ENCODE measurements at places on chromosomes 5 and 9.
A peak's percentile ranks its signal among the peaks of the same experiment; 100 is the strongest.

- no peak for DNase-seq
These were observed 124.4 kb downstream of the SSBP2 start for GRCh38 chr5:81626524-81626923.

- DNase-seq = no peak
These were observed 77.6 kb downstream of the ADAMTS2 start for GRCh38 chr5:179267671-179268083.

GRCh38 chr9:134066526-134066912 lies 1.3 kb downstream of the BRD3 start:
- no peak for DNase-seq

GRCh38 chr9:69718218-69718617 lies 41.6 kb downstream of the PTAR1 start:
- DNase-seq = no peak

DNA sequence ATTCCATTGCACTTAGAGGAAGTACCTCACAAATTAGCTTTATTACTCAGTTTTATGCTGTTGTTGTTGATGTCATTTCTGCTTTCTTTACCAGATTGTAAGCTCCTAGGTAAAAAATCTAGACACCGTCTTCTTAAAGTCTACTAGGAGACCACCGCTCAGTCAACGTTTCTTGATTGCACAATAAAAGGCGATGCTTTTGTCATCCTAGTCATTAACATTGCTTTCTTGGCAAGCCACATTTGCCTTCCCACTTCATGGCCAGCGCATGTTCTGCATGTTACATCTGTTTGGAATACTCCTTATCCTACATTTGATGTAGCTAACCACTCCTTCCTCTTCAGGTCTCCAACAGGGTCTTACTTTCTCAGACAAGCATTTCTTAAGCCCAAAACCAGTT lies 464.0 kb upstream of the TUSC1 start:
- no peak for DNase-seq

GRCh38 chr9:98362624-98363252 lies 107.3 kb upstream of the TBC1D2 start:
- DNase-seq = no peak

DNA sequence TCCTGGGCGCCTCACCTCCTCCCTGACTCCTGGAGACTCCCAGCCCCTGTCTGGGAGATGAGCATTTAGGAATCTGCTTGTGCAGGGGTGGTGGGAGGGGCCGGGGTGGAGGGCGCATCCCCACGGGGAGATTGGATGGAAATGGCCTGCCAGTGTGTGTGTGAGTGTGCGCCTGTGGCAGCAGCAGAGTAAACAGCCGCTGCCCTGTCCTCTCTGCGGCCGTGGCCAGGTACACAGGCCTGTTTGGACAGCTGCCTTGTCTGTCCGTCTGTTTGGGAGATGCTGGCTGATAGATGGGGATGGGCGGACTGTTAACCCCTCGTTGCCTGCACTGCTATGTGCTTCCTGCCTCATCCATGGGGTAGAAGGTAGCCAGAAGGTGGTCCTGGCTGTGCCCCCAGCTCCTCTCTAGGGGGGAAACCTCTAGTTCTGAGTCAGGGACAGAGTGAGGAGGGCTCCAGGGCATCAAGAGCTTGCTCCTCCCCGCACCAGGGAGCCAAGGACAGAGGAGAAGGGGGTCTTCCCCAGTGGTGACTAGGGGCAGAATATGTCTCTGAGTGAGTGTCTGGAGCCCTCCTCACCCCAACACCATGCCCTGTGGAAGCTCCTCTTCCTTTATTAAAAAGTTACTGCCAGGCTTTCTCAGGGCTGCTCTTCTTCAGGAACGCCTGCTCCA lies 60.1 kb downstream of the LMX1B start:
- DNase-seq = no peak

DNA sequence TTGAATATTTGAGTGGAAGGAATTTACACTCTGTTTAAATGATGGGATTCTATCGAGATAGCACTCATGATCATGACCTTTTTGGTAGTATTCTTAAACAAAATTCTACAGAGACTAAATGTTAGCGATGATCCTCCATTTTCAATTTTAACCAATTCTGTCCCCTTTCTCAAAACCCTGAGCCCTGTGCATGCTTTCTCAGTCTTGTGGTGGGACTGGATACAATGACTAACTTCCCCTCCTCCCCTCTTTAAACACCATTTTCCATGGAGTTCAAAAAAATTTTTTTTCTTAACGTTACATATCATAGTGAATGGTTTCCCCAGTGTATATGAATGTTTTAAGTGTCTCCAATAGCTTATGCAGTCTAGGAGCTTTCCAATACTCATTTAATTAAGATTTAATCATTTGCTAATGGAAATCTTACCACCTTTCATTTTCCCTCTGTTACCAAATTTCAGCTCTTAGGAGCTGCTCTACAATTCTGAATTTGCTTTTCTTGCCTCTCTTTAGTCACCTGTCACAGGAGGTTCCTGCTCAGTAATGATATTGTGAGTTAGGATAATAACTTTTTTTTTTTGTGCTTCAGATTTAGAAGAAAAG lies 101.2 kb downstream of the MAP1B start:
- no peak for DNase-seq

- no peak for DNase-seq
These were observed 14.6 kb upstream of the ARSI start for GRCh38 chr5:150317048-150318003.

- DNase-seq = no peak
These were observed 553.3 kb downstream of the CCDC171 start for GRCh38 chr9:16106021-16106571.

GRCh38 chr9:87674565-87675299 lies 51.2 kb upstream of the CTSL start:
- no peak for DNase-seq

GRCh38 chr5:175572886-175573285 lies 85.0 kb upstream of the HRH2 start:
- DNase-seq = no peak

GRCh38 chr5:7868427-7868772 lies 431 bp downstream of the FASTKD3 start:
- no peak for DNase-seq

DNA sequence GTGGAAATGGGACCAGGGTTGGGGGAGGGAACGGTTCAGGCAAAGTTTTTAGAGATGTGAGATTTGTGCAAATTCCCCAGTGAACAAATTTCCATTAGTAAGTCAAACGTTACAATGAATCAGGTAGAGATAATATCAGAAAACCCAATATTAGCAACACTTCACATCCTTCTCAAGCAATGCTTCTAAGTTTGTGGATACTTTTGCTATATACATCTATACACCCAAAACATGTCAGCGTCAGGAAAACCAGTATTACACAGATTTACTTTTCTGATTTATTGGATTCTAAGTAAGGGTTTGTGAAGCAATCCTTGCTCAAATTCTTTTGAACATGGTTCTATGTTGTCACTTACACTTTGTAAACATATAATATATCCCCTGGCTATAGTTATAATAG lies 6.5 kb downstream of the ALDH1A1 start:
- no peak for DNase-seq

- DNase-seq = no peak
These were observed at the start of gene HSDL2 for GRCh38 chr9:112380102-112380824. TSS of gene HSDL2 (plus strand) at chr9:112380108. CDS start at chr9:112380164, 56 bp downstream.

DNA sequence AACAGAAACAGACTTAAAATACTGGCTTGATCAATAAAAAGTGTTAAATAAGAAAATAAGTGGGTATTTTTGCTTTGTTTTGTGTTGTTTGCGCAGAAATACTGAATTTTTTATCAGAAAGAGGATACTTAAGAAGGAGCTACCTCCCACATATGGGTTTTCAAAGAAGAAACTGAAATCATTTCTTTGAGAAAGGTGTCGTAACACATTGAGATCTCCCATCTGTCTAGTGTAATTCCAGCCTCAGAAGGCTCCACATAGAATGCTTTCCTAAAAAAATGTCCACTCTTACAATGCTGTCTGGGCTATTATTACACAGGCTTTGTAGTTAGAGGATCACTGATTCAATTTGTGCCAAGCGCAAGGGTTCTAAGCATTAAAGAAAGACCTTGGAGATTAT lies 226.2 kb downstream of the EPB41L4A start:
- no peak for DNase-seq

DNA sequence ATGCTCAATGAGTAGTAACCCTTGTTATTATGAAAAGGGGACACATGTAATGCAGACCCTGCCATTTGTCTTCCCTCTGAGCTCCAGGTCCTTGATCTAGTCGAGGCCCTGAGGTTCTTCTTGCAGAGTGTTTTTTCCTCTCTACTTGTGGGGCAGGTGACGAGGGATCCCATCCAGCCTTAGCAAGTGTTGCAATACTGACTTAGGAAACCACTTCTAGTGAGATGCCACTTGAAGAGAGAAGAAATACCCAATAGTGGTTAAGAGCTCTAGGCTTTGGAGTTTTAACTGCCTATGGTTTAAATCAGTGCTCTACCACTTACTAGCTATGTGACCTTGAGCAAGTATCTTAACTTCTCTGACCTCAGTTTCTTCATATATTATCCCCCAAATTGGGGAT lies 10.2 kb downstream of the PPARGC1B start:
- no peak for DNase-seq

- no peak for DNase-seq
These were observed 412.8 kb downstream of the SPOCK1 start for GRCh38 chr5:137086342-137086741.

GRCh38 chr5:91175708-91176107 lies 207.4 kb downstream of the ARRDC3 start:
- DNase-seq = no peak

DNA sequence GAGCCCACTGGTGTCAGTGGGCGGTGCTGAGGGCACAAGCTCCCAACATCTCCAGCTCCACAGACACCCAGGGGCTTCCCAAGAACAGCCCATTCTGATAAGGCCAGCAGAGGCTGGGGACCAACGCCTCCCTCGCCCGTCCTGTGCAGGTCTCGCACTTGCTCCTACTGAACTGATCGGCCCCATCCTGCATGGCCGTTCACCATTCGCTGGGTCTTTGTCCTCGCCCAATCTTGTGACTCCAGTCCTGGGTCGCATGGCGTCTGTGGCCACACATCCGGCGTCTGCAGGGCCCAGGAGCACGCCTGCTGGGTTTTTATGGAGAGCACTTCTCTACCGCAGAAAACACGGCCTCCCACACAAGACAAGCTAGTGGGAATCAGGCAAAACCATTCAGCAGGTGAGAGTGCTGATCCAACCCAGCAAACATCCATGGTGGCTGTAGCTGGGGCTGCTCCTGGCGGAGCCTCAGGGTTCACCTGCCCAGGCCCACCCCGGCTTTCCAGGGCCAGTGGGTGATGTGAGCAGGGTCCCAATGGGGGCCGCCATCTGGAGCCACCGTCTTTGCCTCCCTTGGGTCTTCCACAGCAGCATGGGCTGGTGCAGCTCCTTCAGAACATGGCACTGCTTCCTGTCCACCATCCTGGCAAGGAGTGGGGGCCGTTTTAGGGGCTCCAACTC lies 7.4 kb downstream of the LRRC14B start:
- no peak for DNase-seq

DNA sequence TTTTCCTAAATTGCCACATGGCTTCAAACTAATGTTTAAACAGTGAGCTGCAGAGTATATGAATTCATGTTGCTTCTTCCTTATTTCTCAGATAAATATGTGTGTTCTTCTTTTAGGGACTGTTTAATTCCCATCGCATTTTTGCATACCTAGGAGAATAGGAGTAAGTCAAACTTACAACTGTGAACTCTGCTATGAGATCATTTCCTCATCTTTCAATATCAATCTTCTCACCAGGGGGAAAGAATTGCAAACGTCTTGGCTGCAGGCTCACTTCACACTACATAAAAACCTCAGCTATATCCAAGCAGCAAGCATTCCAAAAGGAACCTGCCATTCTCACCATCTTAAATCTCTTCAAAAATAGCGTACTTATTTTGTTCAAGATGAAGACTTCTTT lies 271.0 kb downstream of the DNAH5 start:
- DNase-seq = no peak

DNA sequence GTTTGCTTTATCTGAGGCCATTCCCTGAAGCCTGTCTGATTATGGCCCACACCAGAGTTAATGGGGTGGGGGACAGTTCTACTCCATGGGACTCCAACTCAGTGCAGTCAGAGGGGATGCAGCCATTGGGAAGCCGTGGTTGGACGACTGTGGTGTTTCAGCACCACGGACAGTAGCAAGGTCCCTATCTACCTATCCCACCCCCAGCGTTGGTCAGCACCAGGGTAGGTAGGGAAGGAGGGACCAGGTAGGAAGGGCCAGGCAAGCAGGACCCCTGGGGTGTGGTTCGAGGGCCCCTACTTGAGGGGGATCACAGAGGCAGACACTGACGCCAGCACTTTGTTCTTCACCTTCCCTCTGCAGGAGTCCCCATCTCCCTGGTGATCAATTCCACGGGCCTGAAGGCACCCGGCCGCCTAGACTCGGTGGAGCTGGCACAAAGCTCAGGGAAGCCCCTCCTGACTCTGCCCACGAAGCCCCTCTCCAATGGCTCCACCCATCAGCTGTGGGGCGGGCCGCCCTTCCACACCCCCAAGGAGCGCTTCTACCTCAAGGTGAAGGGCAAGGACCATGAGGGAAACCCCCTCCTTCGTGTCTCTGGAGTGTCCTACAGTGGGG lies 33.2 kb downstream of the HMCN2 start:
- no peak for DNase-seq

DNA sequence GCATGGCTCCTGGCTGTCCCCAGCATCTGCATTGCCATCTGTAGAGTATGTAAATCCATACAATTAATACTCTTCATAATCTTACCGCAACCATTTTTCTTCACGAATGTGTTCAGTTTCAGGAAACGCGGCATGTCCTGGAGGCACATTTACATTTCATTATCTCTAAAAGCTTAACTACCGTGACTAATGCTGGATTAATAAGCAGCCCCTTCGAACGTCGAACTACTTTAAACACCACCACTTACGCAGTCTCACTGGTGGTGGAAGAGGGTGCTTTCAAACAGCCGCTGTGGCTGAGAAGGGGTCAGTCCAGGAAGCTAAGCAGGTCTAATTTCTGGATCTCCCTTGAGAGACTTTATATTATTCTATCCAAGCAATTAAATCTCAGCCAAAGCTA lies 85.6 kb downstream of the C5orf15 start:
- no peak for DNase-seq

GRCh38 chr5:79236970-79237739 lies 1.2 kb downstream of the JMY start:
- peak; percentile 11 for DNase-seq

GRCh38 chr5:154380263-154380662 lies 65.5 kb upstream of the SAP30L start:
- DNase-seq = no peak

- no peak for DNase-seq
These were observed 72.8 kb upstream of the PARP8 start for GRCh38 chr5:50593681-50594080.

DNA sequence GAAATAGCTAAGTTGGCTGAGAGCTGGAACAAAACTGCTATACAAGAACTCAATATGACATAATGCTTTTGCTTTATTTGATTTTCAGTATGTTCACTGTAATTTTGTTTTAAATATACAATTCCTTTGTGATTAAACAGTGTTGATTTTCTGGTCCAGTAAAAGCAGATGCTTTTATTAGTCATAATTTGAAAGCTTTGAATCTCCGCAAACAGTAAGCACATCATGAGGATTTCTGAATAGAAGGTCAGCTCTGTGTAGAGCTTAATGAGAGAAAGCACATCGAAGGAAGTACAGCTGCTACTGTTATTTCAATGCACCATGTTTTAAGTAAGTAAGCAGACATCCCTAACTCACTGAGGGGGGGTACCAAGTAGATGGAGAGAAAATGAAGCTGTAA lies 701.3 kb upstream of the ACO1 start:
- DNase-seq = no peak

All from activated naive CD4-positive, alpha-beta T cell (primary cell).